ENCODE measurements at places on chromosomes 2 and 18.

GRCh38 chr2:27323596-27324285 lies 844 bp upstream of the MPV17 start:
- no peak for DNase-seq

GRCh38 chr2:173414823-173415322 lies 60.2 kb downstream of the CDCA7 start:
- peak; percentile 49 for DNase-seq

- no peak for DNase-seq
Observed at GRCh38 chr2:230981704-230982103, 14.2 kb upstream of the SPATA3 start.

- peak; percentile 76 for DNase-seq
Observed at GRCh38 chr2:26605195-26605998, 35.8 kb downstream of the CIB4 start.

- DNase-seq = no peak
Observed at GRCh38 chr2:34102339-34102738, 503.2 kb upstream of the FAM98A start.

GRCh38 chr2:11833601-11834000 lies 87.2 kb downstream of the LPIN1 start:
- no peak for DNase-seq

Measured in urothelium cell line (cell line).